ENCODE measurements at places on chromosomes 3 and 15.

GRCh38 chr3:9913601-9914000 is 3.3 kb upstream of the IL17RC start:
- DNase-seq = no peak

GRCh38 chr3:196868297-196868661 is 559 bp downstream of the SENP5 start:
- DNase-seq = no peak

DNA sequence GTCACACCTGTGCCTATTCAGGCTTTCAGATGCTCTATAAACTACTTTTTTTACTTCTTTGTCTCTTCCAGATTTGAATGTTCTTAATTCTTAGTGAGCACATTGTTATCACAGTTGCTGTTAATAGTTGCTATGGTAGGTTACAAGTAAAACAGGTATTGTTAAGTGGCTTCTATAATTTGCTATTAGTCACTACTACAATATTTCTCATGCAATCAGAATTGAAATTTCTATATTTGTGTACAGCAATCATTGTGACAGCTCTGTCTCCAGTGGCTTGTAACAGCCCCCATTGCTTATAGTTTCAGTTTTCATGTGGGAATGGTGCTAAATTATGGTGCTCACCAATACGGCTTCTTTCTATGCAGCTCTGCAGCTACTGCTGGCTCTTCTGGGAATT is 318.4 kb upstream of the GOLIM4 start:
- DNase-seq = no peak

GRCh38 chr3:105842449-105842848 is 26.4 kb downstream of the CBLB start:
- no peak for DNase-seq

- no peak for DNase-seq
Observed at GRCh38 chr15:57917998-57918397, 147.5 kb downstream of the ALDH1A2 start.

- no peak for DNase-seq
Observed at GRCh38 chr3:185931777-185932612, 5.8 kb downstream of the TRA2B start.

DNA sequence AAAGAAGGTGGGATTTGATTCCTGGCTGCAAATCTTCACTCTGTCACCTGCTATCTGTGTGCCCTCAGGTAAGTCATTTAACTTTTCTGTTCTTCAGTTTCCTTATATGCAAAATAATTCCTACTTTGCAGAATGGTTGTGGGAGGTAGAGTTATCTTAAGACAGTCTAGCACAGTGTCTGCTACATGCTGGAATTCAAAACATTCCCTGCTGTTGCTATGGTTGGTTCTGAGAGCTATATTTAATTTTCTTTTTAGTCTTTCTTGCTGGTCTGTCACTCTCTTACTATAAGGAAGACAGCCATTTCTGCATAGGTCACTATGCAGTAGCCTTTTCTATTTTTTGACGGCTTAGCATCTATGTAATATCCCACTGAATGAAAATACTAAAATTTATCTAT is 4.0 kb upstream of the ADPGK start:
- no peak for DNase-seq

DNA sequence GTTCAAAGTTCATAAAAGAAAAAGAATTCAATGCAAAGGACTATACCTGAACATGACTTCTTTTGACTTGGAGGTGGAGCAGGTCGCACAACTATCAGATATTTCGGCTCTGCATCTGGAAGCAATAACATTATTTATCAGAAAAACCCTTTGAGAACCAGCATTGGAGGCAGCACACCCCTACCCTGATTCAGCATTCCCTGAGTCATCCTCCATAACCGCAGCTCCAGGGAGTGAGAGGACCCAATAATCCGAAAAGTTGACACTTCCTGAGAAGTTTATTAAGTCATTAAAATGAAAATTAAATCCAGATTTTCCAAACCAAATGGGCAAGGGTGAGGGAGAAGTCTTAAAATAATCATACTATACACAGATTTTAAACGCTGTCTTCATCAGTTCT is 90.6 kb downstream of the ABI3BP start:
- DNase-seq = no peak

GRCh38 chr15:96672629-96673028 is 342.1 kb downstream of the NR2F2 start:
- no peak for DNase-seq

All from NCI-H460 (cell line).